Transverse colon (tissue), 4 donors: ENCODE measurements at places on chromosomes 16 and 17.

- DNase-seq: no peak
Observed at GRCh38 chr17:33192951-33193911, 99.9 kb downstream of the ASIC2 start.

DNA sequence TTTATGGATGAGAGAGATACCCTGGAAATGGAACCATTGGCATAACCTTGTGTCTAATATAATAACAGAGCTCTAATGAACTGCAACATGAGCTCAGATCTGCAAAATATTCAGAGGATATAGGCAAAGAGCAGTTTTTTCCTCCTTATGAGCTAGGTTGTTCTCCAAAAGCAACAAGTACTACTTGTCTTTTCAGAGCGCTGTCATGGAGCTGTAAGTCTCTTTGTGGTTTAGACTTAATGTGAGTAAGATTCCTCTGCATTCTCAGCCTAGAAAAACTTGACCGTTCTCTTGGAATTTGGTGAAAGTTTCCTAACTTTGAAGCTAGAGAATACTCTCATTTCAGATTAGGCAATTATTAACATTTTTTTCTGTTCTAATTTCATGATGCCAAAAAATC, 85.2 kb downstream of the FTO start:
- no peak for DNase-seq

DNA sequence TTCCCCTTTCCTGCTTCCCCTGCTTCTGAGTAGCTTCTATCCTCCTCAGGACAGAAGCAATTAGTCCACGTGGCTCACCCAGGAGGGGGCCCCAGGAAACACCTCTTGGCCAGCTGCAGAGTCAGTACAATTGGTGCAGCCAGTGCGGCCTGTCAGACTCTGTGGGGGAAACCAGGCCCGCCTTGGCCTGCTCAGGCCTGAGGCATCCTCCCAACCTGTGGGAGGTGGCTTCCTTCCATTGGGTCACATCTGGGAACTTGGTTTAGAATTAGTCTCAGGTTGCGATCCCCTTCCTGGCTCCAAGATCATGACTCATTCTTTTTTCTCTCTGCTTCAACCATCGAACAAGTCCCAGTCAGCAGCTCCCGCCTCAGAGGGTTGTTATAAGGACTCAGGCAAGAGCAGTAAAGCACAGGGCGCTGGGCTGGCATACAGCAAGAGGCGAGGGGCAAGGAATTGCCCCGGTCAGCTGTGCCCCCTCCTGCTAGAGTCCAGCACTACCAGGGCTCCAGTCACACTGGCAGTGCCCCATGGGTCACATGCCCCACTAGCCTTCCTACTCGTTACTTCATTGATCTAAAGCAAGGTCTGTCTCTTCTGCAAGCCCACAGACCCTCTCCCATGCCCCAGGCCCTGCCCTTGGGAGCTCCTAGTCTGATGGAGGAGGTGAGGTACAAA, 8.1 kb upstream of the EPX start:
- no peak for DNase-seq

DNA sequence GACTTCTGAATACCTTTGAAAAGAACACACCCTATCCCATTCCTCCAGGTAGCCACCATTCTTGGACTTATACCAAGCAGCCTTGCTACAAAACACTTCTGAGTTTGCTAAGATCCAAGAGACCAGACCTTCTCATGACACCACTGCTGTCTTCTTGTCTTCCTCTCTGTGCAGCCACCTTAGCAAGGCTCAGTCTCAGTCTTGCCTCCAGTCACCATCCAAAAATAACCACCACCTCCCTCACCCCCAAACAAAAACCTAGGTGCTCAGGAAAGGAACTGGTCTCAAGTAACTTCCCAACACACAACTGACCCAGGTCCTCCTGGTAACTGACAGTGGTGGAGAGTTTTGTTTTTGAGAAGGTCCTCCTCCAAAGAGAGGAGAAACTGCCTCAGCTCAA, 90.9 kb upstream of the CORO6 start:
- DNase-seq: no peak

DNA sequence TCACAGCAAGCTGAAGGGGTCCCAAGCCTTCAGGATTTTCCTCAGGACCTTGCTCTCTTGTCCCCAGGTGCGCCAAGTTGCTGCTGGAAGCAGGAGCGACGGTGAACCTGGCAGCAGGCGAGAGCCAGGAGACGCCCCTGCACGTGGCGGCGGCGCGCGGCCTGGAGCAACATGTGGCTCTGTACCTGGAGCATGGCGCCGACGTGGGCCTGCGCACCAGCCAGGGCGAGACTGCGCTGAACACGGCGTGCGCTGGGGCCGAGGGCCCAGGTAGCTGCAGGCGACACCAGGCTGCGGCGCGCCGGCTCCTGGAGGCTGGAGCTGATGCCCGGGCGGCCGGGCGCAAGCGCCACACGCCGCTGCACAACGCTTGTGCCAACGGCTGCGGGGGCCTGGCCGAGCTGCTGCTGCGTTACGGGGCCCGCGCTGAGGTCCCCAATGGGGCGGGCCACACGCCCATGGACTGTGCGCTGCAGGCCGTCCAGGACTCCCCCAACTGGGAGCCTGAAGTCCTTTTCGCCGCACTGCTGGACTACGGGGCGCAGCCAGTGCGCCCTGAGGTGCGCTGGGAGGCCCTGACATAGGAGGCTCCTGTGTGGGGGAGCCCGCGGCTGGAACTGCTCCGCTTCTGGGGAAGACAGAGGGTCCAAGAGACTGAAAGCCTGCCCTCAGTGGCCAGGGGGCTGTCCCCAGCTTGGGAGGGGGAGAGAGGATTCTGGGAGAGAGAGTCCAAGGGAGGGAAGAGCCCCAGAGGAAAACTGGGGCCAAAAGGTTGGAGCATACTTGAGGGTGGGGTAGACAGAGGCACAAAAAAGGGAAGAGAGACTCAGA, 6.4 kb downstream of the ASB16 start:
- no peak for DNase-seq

GRCh38 chr17:80260069-80260535, 550 bp upstream of the RNF213 start:
- DNase-seq: peak; percentile 73

DNA sequence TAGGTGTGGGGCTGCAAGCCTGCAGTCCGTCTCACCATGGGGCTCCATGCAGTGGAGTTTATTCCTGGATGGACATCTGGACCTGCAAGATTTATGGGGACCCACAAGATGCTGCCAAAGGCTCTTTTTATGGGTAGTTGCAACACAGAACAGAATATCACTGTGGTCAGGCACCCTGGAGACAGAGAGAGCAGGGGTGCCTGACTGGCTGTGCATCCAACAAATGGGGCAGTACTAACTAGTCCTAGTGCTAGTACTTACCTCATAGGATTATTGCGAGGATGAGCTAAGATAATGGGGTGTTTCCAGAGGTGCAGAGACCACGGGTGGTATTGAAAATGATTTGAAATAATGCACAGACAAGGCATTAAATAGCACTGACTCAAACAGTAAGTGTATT, 42.4 kb upstream of the MMP2 start:
- no peak for DNase-seq

DNA sequence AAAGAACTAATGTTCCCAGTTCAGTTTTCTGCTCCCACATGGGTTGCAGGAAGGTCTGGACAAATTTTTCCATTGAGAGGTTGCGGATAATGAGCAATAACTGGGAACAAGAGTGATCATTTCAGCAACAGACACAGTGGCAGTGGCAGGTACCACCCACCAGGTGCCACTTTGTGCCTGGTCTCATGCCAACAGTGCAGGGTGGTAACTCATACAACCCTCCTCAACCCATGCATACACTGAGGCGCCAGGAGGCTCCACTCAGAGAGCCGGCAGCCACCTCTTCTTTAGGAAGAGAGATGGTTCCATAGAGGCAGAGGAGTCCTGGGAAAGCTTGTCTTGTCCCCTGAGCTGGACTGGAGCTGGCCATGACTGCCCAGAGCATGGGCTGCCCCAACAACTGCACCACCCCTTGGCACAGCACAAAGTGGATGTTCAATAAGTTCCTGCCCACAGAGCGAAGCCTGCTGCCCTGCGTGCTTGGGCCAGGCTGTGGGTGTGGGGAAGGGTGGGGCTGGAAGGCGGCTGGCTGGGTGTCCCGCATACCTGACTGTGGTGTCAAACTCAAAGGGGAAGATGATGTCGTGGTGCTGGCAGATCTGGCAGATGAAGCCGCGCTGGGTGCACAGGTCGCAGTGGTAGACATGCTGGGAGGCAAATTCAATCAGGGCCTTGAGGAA, 6.4 kb upstream of the ARHGAP27 start:
- peak; percentile 48 for DNase-seq

DNA sequence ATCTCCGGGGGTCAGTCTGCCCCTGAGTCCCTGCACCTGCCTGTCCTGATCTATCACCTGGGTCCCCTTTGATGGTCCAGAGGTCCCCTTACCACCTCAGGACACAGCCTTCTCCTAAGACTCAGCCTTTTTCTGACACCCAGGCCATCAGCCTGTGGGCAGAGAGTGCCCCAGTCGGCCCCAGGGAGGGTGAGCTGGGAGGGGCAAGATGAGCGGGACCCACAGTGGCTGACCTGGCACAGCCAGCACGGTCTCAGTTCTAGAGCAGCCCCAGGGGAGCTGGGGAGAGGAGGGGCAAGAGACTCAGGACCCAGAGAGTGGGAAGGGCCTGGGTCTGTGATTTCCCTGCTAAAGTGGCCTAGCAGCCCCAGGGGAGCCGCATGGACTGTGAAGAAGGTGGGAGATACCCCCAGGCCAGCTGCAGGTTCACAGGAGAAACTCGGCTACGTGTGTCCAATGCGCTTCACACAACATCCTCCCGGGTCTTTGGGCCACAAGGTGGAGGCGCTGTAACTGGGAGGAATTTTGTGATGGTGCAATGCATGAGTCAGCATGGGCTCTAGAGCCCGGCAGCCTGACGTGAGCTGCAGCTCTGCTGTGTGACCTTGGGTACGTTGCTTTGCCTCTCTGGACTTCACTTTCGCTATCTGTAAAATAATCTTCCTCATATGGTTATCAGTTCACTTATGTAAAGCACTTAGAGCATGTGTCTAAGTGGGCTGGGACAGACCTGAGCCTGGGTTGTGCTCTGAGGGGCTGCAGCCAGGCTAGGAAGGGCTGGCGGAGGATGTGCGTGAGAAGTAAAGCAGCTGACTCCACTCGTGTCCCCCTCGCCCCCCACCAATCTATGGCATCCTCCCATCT, 67.2 kb upstream of the LHX1 start:
- no peak for DNase-seq

DNA sequence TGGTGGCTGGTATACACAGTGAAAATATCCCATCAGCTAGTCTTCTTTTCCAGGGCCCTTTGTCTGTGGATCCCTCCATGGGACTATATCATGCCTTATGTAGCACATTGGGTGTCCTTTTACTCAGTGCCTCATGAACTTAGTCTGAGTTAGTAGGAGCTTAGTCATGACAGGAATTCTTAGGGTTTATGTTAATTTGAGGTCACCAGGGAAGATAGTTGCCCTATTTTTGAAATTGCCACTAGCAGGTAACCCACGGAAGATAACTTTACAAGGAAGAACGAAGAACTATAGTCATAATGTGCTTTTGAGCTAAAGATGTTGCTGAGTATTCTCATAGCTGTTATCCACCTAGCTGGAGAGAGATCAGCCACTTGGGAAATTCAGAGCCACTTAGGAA, 14.8 kb upstream of the PLK1 start:
- no peak for DNase-seq

DNA sequence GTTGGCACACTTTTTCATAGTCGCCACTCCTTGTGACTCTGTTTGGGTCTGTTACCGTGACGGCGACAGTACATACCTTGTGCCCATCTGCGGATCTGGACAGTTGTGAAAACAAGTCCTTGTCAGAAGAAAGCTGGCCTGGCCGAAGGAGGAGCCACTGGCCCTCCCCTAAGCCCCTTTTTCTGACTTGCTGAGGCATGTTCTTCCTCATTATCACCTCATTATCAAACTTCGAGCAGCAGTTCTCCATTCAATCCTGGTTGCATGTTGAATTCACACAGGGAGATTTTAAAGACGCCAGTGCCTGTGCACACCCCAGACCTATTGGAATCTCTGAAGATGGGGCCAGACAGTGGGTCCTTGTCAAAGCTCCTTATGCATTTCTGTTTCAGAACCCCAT, 61.1 kb downstream of the CYLD start:
- no peak for DNase-seq

- no peak for DNase-seq
Observed at GRCh38 chr16:76176153-76176552, 101.0 kb upstream of the CNTNAP4 start.

DNA sequence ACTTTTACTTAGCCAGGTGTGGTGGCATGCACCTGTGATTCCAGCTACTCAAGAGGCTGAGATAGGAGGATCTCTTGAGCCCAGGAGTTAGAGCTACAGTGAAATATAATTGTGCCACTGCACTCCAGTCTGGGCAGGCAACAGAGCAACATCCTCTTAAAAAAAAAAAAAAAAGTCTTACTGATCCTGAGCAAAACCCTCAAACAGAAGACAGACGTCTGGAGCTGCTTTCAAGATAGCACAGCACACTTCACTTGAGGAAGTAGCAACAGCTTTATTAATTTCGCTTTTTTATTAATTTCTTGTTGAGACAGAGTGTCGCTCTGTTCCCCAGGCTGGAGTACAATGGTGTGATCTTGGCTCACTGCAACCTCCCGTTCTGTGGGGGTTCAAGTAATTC, 10.2 kb upstream of the GGA2 start:
- DNase-seq: no peak

GRCh38 chr17:45311760-45312476, 4.9 kb downstream of the MAP3K14 start:
- DNase-seq: peak; percentile 89

DNA sequence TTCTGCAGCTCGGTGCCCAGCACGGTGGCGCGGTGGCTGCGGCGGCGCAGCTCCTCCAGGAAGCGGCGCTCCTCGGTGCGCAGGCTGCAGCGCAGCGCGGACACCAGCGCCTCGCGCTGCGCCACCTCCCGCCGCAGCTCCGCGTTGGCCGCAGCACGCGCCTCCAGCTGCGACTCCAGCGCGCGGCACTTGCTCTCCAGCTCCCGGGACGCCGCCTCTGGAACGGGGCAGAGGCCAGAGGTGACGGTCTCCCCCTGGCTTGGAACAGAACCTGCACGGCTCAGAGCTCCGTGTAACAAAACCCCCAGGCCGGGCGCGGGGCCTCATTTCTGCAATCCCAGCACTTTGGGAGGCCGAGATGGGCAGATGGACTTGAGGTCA, 13.2 kb upstream of the CLUH start:
- peak; percentile 66 for DNase-seq
